ENCODE measurements at places on chromosomes 11 and 22.

DNA sequence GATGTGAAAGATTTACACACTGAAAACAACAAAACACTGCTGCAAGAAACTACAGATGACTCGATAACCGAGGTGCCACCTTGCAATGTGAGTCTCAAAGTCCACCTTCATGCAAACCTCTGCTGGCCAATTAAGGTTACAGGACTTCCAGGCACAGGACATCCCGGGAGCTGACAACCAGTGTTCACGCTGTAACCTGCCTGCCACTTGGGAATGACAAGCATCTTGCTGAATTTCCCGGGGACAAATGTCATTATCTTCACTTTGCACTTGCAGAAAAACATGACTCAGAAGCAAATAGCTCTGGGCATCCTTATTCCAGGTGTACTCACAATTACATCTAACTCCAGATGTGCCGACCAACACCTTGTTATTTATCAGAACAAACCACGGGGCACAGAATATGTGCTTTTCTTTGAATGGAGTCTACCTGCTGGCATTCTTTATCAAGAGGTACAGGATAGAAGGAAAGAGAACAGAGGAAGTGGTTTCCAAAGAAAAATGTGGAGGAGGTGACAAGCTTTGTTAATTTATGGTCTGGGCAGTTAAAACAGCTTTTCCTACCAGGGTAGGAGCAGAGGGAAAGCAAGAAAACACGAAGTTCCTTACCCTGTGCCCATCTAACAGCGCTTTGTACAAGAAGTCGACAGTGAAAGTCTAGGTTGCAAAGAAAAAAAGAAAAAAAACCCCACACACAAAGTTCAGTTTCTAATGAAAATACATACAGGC lies 72.3 kb downstream of the SHANK2 start:
- no peak for DNase-seq

DNA sequence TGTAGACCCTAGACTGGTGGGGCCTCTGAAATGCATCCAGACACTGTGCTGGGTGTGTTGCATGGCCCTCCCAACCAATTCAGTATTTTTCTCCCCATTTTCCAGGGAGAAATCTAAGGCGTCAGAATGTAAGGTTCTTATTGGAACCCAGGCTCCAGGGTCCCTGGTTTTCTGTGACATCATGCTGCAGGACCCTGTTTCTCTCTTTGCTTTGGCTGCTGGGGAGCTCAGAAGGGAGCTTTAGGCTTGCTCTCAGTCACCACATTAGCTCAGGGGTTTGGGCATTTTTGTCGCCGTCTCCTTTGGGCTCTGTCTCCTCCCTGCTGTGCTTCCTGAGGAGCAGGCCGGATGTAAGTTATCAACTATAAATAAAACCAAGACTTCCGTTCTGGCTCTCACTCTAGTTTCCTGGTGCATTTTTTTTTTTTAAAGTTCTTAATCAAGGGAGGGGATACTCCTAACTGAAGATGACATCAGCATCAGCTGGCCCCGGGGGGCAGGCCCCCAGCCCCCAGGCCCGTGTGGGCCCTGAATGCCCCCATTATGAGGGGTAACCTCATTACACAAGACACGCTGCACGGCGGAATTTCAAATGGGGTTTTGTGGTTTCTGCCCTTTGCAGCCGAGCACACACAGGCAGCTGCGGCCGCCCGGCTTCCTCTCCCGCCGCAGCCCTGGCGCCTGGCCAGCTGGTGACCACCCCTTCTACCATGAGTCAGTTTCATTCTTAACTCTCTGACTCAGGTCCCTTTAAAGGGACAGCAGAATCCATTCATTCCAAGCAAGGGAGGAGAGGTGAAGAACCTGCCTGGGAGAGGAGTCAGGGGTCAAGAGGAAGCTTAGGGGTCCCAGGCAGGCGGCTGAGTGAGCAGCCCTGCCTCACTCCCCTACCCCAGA lies 3.2 kb downstream of the MYEOV start:
- no peak for DNase-seq

GRCh38 chr11:111749646-111750045 lies 16.5 kb downstream of the PPP2R1B start:
- no peak for DNase-seq

GRCh38 chr11:76102802-76103201 lies 103.5 kb downstream of the WNT11 start:
- DNase-seq, result no peak

- no peak for DNase-seq
Observed at GRCh38 chr11:78158987-78159652, 19.7 kb upstream of the ALG8 start.

DNA sequence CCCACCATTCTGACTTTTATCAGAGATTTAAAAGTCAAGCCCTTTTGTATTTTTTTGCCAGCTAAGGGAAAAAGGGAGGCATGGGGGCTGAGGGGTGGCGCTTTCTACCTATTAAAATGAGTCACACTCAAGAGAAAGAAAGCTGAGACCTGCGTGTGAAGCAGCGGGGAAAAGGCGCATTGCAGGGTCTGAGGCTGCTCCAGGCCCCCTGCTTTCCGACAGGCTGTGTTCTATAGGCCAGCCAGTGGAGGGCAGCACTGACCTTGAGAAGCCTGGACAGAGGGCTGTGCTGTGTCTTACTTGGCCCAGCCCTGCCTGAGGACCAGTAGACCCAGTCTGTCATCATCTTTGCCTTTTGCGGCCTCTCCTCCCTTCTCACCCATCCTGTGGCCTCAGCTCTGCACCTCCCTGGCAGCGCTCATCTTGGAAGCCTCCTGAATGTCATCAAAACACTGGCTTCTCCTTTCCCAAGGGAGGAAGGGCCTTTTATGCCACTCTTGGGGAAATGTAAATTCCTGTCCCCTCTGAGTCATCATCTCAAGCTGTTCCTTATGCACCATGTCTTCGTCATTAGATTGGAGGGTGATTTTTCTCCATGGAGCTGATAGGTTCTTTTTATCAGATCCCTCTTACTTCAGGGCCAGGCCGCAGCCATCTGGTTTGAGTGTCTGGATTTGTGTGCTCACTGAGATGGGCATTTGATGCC lies 12.6 kb upstream of the MAPK8IP1 start:
- DNase-seq, result peak; percentile 13

GRCh38 chr11:7537265-7537664 lies 23.5 kb downstream of the PPFIBP2 start:
- peak; percentile 60 for DNase-seq

Data from NCI-H2029 treated with DMSO at 0.1 percent for 48 hours (cell line).